ENCODE measurements at places on chromosomes 6 and 20.

DNA sequence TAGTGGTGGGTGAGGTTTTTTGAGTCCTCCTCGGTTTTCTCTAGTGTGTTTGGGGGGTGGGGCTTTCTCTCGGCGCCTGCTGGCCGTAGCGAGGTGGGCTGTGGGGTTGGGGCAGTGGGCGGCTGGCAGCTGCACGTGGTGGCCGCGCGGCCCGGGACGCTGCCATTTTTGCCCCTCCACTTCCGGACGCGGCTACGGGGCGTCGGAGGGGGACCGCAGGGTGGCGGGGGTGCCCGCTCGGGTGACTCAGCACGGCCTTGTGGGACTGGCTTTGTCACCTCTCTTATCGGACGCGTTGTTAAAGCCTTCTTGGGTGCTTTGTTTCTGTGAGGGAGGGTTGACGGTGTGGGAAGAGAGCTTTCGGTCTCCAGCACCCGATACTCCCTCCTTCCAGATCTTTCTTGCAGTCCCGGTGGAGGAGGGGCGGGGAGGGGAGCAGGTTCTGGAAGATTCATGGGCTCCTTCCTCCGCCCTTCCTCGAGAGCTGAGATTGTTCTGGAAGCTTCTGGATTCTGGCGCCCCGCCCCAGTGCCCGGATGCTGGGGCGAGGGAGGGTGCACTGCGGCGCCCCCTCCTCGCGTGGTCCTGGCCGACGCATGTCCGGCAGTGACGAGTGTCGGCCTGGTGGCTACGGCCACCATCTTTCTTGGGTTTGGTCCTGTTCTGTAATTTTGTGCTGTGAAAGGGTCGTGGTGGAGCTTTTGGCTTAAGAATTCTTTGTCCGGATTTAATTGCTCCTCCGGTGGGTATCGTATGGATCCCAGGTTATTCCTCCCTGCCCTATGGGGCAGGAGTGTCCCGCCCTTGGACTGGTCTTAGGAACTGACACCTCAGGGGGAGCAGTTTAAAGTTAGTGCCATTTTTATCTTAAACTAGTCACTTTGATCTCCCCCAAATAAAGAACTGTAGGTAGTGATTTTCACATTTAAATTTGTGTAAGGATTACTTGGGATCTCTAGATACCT, 719 bp downstream of the HSP90AB1 start:
- peak; percentile 80 for DNase-seq

DNA sequence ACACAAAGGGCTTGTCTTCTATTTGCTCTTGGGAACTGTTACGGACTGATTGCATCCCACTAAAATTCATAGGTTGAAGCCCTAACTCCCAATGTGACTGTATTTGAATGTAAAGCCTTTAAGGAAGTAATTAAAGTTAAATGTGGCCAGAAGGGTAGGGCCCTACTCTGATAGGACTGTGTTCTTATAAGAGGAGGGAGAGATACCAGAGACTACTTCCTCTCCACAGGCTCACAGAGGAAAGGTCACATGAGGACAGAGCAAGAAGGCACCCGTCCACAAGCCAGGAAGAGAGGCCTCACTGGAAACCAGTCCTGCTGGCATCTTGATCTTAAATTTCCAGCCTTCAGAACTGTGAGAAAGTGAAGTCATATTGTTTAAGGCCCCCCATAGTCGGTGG, 211.9 kb downstream of the CDH26 start:
- no peak for DNase-seq

- DNase-seq = no peak
Measured at GRCh38 chr6:3267162-3267561, 8.4 kb downstream of the PSMG4 start.

- no peak for DNase-seq
Measured at GRCh38 chr6:168239044-168239773, 80.4 kb downstream of the DACT2 start.

- DNase-seq = no peak
Measured at GRCh38 chr6:150766201-150766997, 99.1 kb upstream of the MTHFD1L start.

GRCh38 chr6:109298605-109299264, 83.5 kb downstream of the CD164 start:
- no peak for DNase-seq

GRCh38 chr6:113672491-113673149, 184.5 kb upstream of the MARCKS start:
- DNase-seq = no peak

DNA sequence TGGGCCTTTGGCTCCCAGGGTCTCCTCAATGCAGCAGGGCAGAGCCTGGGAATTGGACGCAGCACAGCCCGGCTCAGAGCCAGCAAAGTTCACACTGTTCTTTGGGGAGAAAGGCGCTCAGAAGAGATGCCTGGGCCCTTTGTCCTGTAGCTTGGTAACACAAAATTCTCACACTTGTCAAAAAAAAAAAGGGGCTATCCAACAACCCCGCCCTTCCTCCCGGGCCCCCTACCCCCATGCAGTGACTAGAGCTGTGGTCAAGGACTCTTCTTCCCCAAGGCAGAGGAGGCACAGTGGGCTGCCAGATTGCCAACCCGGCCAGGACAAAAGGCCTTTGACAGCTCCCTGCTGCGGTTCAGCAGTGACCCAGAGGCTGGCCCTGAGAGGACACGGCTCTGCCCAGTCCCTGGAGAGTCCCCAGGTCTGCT, 2.0 kb downstream of the NKAIN4 start:
- no peak for DNase-seq

DNA sequence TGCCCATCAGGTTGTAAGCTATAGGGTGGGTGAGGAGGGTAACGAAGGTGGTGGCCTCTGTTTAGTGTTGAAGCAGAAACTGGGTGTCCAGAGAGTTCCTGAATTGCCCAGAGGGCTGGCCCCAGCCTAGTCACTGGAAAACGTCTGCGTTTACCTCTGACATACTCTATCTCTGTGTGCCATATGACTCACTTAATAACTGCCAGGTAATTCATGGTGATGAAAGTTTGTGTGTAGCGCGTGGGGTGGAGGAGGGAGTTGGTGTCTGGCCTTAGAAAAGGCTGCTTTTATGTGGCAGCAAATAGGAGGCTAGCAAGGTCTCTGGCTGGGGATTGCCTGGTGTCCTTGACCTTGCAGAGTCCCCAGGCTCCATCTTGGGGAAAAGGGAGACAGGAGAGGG, 47.3 kb downstream of the SLC35D3 start:
- no peak for DNase-seq

- DNase-seq = no peak
Measured at GRCh38 chr6:15685619-15686018, 22.8 kb upstream of the DTNBP1 start.

- no peak for DNase-seq
Measured at GRCh38 chr20:10075606-10076005, 40.8 kb downstream of the ANKEF1 start.

DNA sequence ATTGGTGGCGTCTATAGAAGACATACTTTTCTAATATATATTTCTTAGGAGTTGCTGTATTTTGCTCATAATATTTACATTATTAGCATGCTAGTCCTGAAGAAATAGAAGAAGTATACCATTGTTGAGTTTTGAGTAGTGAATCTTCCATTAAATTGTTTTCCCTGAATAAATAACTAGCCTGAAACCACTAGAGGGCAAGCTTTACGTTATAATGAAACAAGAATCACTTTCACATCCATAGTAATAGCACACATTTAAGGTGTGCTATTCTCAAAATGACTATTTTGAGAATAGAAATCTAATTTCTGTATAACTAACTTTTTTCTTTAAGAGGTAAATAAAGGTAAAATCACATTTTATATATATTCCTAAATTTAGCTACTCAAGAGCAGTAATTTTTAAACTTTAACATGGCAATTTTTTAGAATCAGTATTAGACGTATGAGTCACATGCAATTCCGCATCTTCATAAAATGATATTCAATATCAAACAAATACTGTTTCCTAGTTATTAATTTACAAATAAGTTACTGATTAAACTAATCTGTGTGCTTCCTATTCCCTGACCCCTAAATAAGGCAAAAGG, 213.2 kb upstream of the MANEA start:
- no peak for DNase-seq

DNA sequence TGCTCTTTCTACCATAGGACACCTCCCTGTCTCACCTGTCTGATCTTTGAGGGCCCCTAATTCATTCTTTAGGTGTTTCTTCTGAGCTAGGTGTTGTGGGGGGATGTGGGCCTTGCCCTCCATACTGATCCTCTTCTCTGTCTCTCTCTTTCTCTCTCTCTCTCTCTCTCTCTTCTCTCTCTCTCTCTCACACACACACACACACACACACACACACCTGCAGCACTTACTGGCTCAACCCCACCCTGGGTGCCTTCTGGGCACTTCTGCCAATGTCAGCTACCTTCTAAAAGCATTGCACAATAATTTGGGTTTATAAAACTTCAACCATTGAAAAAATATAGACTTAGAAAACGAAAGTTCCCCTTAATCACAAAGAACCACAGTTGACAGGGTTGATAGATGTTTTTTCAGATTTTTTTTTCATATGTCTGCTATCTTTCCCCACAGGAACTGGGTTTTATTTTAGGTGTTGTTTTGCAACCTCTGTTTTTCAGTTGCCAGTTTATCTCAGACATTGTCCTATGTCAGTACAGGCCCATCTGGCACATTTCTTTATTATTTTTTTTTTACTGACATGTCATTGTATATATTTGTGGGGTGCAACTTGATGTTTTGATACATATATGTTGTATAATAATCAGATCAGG, 28.1 kb downstream of the PKIG start:
- DNase-seq = no peak
